K562 (cell line): ENCODE measurements at places on chromosomes 2 and 18. TPM values are rescaled to one million over a fixed set of nuclear protein-coding genes. Genes with fewer than 3 reads are reported as not detected.
A peak's percentile ranks its signal among the peaks of the same experiment; 100 is the strongest.

GRCh38 chr2:212495046-212495445 is 43.6 kb downstream of the ERBB4 start:
- no peak for DNase-seq

DNA sequence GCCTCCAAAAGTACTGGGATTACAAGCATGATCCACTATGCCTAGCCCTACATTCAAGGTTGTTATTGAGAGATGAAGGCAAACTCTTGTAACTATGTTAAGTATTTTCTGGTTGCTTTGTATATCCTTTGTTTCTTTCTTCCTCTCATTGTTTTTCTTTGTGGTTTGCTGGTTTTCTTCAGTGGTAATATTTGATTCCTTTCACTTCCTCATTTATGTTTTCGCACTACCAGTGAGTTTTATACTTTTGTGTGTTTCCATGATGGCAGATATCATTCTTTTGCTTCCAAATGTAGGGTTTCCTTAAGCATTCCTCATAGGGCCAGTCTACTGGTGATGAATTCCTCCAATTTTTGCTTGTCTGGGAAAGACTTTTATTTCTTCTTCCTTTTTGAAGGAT is 90.2 kb downstream of the NCK2 start:
- no peak for DNase-seq

- no peak for DNase-seq
Observed at GRCh38 chr2:227720680-227721079, 2.9 kb upstream of the SLC19A3 start.

Gene CHRNG
- total RNA-seq, result not detected in 2 replicates

Gene SCN9A
- total RNA-seq, result 8.5 and 10.4 TPM in 2 replicates

- no peak for DNase-seq
Observed at GRCh38 chr18:46518438-46518837, 138.6 kb downstream of the LOXHD1 start.

GRCh38 chr2:10285556-10286198 is 17.0 kb upstream of the HPCAL1 start:
- DNase-seq, result peak; percentile 46

- DNase-seq, result no peak
Observed at GRCh38 chr2:133841900-133842299, 273.6 kb upstream of the NCKAP5 start.

Gene LYPD6B
- total RNA-seq, result not detected in 2 replicates

DNA sequence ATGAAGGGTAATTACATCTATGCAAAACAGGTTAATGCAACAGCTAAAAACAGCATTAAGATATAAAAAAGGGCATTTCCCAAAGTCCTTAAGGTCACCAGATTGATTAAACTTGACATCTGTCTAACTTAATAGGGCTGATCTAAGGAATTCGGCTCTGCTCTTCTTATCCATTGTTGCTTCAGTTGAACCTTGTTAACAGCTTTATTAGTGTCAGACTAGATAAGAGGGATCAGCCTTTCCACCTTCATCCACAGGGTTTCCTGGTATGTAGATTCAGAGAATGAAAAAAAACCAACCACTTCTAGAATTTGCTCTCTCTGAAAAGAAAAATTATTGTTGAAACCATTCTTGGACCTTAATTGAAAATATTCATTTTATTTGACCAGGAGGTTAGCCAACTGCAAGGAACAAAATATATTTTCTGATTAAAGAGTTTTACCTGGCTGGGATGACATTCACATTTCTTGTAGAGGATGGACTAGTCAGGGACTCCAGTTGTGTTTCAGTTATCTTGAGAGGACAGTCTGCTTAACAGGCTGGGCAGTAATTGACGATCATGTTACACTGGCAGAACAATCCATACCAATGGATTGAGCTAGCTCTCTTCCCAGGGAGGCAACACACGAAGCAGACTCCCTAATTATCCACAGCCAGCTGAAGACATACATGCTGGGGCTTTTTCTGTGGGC is 357.4 kb upstream of the ACVR2A start:
- DNase-seq, result no peak

DNA sequence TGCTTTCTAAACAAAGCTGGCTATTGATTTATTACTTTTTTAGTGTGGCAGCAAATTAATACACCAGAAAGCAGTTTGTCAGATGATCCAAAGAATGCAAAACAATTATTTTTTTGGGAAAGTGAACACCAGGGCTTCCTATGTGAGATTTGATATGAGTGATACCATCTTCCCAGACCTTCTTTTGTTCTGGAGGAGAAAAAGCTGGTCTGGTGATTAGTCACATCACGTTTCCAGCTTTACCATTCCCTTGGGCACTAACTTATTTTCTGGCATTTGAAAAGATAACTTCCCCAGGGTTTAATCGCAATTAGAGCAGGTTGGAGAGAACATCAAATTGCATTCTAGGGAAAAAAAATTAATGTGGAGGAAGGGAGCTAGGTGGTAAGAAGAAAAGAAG is 182.9 kb upstream of the TANK start:
- no peak for DNase-seq

DNA sequence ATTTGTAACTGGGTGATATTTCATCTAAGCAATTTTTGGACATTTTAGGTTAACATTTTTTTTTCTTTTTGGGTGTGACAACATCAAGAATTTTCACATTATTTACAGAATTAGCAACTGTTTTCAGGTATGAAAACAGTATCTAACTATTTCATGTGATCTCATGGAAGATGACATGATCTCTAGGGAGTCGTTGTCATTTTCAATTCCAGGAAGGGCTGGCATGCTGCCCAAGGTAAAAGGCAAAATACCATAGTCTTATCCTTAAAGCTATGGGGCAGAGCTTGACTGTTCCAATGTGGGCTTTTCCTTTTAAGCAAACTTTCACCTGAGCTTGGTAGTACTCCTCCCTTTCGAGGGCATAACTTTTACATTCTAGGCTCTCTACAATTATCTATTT is 443.7 kb downstream of the DSEL start:
- no peak for DNase-seq

Gene SIX3
- total RNA-seq, result not detected in 2 replicates

GRCh38 chr2:138621139-138621538 is 119.6 kb downstream of the SPOPL start:
- no peak for DNase-seq

- DNase-seq, result no peak
Observed at GRCh38 chr18:80213182-80213581, 34.1 kb downstream of the PARD6G start.

GRCh38 chr18:34548120-34548972 is 161.8 kb upstream of the DTNA start:
- DNase-seq, result no peak

- DNase-seq, result no peak
Observed at GRCh38 chr2:141692829-141693228, 438.0 kb downstream of the LRP1B start.

- DNase-seq, result no peak
Observed at GRCh38 chr2:199378948-199379650, 78.6 kb downstream of the SATB2 start.

Gene ARMC9
- 1.0 and 1.1 TPM in 2 replicates for total RNA-seq

- DNase-seq, result no peak
Observed at GRCh38 chr2:54092940-54093339, 22.5 kb upstream of the ACYP2 start.

DNA sequence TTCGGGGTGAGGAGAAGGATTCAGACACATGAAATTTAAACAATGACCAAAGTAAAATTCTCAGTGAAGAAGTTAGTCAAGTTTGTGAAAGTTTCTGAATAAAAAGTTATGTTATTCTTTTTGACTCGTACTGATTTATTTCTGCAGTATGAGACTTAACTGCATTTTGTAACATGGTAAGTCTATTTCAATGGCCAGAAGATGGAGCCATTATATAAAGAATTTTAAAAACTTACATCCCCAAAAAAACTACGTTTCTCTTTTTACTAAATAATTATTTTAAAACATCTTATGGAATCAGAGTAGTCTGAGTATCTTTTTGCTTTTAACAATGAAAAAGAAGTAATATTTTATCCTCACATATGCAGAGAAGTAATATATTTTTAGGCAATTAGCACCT is 51.4 kb upstream of the SCN1A start:
- DNase-seq, result no peak

Gene CYP1B1
- total RNA-seq, result 0.07 and 0.13 TPM in 2 replicates

DNA sequence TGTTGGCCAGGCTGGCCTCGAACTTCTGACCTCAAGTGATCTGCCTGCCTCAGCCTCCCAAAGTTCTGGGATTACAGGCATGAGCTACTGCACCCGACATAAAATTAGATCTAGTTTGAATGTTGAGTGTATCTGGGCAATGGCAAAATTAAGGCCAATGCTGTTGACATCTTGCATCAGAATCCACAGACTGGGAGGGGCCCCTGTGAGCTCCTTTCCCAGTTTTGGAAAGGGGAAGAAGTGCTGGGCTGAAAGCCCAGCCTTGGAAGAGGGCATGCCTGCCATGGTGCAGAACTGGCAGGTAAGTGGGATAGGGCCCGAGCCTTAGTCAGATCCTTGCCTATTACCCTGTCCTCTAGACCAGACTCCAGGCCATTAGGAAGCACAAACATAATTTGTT is 4.5 kb upstream of the MYOM1 start:
- DNase-seq, result no peak

Gene SIX2
- total RNA-seq, result not detected in 2 replicates

Gene PSTPIP2
- total RNA-seq, result 25.2 and 25.6 TPM in 2 replicates

GRCh38 chr2:79994965-79995364 is 309.6 kb downstream of the LRRTM1 start:
- DNase-seq, result no peak

- peak; percentile 81 for DNase-seq
Observed at GRCh38 chr2:156435718-156436496, at the start of gene GPD2. TSS of gene GPD2 (plus strand) at chr2:156436379. CDS start at chr2:156476106, 39,727 bp downstream.

DNA sequence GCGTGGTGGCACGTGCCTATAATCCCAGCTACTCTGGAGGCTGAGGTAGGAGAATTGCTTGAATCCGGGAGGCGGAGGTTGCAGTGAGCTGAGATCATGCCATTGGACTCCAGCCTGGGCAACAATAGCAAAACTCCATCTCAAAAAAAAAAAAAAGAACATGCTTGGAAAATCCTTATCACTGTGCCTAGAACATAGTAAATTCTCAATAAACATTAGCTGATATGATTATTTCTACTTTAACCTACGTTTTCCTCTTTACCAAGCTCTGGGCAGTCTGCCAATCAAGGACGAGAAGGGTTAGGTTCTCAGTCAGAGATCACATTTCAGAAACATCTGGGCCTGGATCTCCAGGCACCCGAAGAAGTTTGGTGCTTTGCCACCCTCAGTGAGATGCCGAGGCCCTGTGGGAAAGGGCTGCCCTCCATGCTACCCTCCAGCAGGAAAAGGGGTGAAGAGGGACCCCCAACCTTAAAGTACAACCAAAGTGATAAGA is 107.7 kb downstream of the BCL11A start:
- no peak for DNase-seq

DNA sequence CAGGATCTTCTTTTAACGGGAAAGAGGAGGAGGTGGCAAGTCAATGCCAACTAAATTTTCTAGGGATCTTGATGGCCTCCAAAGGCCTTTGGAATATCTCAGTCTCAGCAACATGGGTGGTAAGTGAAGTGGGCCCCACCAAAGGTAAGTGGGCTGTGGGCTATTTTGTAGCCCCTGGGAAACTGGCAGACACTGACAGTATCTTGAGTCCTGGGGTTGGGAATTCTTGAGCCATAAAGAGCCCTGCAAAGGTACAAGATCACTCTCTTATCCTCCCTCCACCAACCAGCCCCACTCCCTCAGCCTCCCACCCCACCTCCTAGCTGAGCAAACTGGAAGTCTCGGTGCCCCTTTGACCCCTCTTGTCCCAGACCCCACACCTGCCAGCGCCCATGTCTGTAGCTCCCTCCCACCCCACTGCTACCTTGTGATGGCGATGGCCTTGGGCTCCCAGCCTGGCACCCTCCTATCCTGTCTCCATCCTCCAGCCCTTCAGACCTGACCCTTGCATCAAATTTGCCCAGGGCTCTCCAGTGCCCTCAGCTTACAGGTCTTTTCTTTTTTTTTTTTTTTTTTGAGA is 8.5 kb downstream of the ATP6V1B1 start:
- DNase-seq, result no peak

- no peak for DNase-seq
Observed at GRCh38 chr2:231222318-231223000, 24.0 kb downstream of the ARMC9 start.

Gene ERICH2
- total RNA-seq, result 1.2 and 1.3 TPM in 2 replicates

Gene MYO7B
- not detected in 2 replicates for total RNA-seq

Gene REG3A
- 0.31 TPM in 1 of 2 replicates, not detected in the other for total RNA-seq

Gene MBD5
- 9.8 and 13.9 TPM in 2 replicates for total RNA-seq

DNA sequence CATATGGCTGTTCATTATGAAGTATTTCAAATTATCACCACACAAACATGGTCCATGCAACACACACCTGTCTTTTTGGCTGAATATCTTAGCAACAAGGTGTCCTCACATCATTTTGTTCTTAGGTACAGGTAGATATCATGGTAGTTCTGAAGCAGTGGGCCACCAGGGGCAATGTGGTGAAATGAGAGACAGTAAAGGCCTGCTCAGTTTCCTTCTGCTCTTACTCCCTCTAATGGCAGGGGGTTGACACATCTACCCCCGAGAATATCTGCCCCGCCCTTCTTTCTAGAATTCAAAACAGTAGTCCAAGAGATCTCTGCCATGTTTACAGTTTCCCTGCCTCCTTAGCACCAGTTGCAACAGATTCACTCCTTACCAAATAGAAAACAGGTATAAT is 147.0 kb upstream of the KLHL14 start:
- DNase-seq, result peak; percentile 16

- no peak for DNase-seq
Observed at GRCh38 chr18:6215888-6216287, 198.8 kb downstream of the L3MBTL4 start.

DNA sequence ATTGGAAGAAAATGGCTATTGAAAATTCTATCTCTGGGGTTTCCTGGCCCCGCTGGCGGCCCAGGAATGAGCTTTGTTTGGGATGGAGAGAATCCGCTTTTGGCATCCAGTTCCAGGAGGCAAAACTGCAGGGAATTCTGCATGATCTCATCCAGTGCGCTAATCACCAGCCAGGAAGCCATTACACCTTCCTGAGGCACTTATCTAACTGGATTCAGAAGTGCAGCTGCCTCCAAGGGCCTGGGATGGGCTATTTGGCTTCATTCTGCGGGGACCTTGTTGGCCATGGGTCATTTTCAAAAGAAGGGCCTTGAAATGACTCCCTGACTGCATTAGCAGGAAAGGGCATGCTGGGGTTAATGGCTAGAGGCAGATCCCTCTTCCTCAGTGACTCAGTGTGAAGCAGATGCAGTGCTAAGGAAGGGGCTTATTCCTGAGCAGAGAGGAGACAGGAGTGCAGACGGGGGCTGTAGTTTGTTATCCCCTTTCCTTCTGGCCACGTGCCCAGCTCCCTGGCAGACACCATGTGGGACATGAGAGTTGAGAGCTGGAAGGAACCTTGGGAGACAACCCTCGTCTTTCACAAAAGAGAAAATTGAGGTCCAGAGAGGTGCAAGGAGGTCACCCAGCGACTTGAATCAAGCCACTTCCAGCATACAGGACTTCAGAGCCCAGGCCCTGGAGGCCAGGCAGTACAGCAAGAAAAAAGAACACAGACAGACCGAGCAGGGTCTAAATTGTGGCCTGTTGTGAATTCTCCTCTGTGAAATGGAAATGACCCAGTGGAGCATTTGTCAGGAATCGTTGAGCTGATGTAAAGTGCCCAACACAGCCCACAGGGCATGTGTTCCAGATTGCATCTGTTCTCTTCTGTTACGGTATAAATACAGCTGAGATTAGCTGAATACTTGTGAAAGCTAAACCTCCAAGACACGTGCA is 161.8 kb downstream of the PRKCE start:
- no peak for DNase-seq
